ENCODE measurements at places on chromosomes 5 and 9. TPM values are rescaled to one million over a fixed set of nuclear protein-coding genes. Genes with fewer than 3 reads are reported as not detected.

Gene ROR2
- 0.68 TPM for total RNA-seq

Gene CMBL
- total RNA-seq = 3.4 TPM

Gene PCDHA6
- total RNA-seq = 5.2 TPM

Gene SPTAN1
- total RNA-seq = 348 TPM

Gene TRIP13
- total RNA-seq = 1.6 TPM
